ENCODE measurements at places on chromosomes 4 and X.

DNA sequence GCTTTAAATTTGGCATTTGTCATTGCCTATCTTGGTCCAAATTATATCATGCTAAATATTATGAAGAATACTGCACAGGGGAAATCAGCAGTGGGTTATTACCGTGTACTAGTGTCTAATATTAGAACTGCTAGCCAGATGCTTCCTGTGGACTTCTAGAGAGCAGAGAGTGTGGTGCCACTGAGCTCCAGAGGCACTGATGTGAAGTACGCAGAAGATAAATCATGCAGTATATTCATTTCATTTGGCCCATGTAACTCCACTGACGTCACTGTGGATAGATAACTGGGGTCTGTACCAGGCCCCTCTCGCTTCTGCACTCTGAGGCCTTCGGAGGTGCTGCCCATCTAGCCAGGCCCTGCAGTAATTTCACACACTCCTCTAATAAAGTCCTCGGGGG lies 80.0 kb downstream of the ALPK1 start:
- no peak for DNase-seq

DNA sequence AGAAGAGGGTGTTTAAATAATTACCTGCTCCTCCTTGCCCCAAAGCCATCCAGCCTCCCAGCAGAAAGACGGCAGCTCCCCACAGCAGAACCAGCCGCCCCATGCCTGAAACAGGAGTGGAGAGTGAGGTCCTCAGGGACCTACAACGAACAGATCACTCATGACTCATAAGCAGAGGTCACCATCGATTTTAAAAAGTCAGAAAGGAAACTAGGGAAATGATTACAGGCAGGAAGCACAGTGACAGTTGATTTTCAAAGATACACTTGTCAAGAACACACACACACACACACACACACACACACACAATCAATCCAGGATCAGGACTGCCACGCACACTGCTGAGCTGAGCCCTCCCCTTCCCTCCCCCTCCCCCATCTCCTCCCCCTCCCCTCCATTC lies at the start of gene CRLF2:
TSS of gene CRLF2 (minus strand) at position 118 of the 400 bp plus-strand sequence. CDS start at position 103, 15 bp downstream.
- DNase-seq: no peak

GRCh38 chrX:56788717-56789122 lies 59.7 kb downstream of the NBDY start:
- DNase-seq: peak; percentile 62

DNA sequence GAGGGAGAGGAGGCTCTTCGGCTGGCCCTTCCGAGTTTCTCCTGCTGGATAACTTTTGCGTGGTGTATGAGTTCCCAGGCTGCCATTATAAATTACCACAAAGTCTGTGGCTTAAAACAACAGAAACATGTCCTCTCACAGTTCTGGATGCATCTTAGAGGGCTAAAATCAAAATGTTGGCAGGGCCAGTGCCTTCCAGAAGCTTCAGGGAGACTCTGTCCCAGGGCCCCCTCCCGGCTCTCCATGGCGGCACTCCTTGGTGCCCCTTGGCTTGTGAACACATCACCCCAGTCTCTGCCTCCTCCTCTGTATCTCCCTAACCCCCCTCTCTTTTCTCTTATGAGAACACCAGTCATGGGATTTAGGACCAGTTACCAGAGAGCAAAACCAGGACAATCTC lies 23.3 kb upstream of the PPP2R2C start:
- no peak for DNase-seq

GRCh38 chrX:11193035-11193469 lies 81.9 kb downstream of the HCCS start:
- no peak for DNase-seq

DNA sequence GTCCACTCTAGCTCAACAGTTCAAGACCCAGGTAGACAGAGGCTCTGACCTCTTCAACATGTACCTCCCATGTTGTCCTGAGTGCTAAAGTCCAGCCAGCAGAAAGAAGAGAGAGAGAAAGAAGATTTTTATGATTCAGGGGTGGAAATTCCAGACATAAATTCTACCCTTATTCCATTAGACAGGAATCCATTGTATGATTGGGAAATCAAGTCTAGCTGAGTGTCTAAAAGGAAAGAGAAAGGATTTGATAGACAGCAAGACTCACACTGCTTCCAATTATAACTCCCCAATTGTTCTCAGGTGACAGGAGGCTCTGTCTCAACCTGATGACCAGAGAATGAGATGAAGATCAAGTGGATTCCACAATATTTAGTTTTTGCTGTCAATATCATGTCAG lies 27.9 kb upstream of the PGM2 start:
- no peak for DNase-seq

DNA sequence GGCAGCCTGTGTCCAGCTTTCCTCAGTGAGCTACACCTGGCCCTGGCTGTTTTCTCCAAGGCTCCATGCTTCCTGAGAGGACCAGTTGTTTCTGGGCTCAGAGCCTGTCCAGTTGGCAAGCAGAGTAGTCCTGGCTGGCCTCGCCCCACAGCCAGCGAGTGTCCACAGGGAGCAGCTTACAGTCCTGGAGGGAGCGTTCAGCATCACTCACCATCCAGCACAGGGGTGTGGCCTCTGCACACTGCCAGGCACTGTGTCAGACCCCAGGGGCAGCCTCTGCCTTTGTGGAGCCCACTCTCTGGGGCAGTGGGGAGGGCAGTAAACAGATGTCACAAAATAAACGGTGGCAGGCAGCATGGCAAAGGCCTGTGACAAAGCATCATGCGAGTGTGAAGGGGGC lies 23.9 kb downstream of the EVC start:
- no peak for DNase-seq

DNA sequence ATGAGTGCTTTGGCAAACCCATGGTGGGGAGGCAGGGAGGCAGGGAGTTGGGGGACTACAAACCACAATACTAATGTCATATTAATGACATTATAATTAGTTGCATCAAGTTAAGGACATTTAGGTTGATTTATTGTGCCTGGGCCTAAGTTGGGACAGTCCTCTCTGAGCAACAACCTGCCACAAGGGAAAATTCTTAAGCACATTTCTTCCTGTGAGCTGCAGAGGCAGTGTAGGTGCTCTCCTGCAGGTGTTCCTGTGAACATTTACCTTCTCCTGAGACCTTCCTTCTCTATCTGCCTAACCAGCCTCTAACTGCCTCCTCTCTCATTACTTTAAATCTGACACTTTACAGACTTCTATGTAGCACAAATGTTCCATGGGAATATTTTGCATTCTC lies 1830.0 kb upstream of the AGA start:
- DNase-seq: no peak

GRCh38 chrX:1246816-1247215 lies 21.8 kb upstream of the CSF2RA start:
- peak; percentile 24 for DNase-seq

GRCh38 chr4:152672206-152673092 lies 7.3 kb downstream of the TMEM154 start:
- DNase-seq: no peak

GRCh38 chr4:46124773-46125413 lies 1.0 kb upstream of the GABRG1 start:
- peak; percentile 5 for DNase-seq

- DNase-seq: no peak
Measured at GRCh38 chr4:71772592-71772991, 11.3 kb downstream of the GC start.

- DNase-seq: no peak
Measured at GRCh38 chr4:41331224-41331623, 74.5 kb downstream of the UCHL1 start.

- no peak for DNase-seq
Measured at GRCh38 chr4:88481537-88481936, 24.6 kb downstream of the HERC5 start.

- no peak for DNase-seq
Measured at GRCh38 chr4:15961781-15962510, 1.0 kb downstream of the FGFBP2 start.

- DNase-seq: no peak
Measured at GRCh38 chr4:80459918-80460473, 124.5 kb downstream of the CFAP299 start.

DNA sequence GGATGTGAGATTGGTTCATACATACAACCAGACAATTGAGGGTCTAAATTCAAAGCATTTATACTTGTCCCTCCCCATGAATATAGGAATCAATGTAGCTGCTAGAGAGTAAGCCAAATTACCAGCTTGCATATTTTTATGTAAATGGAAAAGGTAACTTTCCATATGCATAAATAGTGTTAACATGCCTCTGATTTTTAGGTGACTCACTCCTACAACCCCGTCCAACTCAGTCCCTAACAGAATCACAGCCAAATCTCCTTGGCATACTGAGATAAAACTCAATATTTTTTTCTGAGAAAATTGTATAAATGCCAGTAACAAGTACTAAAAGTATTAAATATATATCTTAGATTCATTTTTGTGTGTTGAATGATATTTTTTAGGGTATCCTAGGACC lies 67.2 kb downstream of the INPP4B start:
- DNase-seq: no peak

DNA sequence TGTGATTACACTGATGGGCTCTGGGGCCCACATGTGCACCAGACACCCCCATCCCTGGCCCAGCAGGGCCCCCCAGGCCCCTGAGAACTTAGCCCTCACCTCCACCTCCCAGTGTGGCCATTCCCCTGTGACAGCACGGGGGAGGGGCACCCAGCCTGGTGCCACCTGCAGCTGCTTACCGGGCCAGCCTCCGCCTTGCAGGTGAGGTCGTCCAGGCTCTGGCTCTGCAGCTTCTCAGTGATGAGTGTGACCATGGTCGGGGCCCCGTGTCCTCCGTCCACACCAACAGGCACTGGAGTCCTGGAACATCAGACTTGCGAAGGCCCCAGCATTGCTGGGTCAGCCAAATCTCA lies 15.6 kb downstream of the FAM53A start:
- DNase-seq: no peak

- no peak for DNase-seq
Measured at GRCh38 chrX:97763391-97763790, 879.7 kb downstream of the RPA4 start.

DNA sequence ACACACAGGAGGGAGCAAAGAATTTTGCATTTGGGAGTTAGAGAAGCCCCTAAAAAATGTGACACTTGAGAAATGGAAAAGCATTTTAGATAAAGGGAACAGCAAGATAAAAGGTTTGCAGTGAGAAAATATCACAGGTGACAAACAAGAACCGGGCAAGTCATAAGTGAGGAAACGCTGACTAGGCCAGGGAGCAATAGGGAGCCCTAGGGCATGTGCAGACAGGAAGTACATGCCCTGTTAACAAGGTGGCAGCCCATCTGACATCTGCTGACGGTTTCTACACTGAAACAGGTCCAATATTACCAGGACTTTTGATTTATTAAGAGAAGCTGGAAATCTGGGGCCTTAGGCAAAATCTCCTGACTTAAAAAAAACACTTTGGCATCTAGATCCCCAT lies 4.0 kb upstream of the IL13RA1 start:
- no peak for DNase-seq

- DNase-seq: peak; percentile 36
Measured at GRCh38 chr4:76957004-76957738, 7.6 kb downstream of the SEPTIN11 start.

GRCh38 chrX:107581923-107582322 lies 46.4 kb upstream of the PRPS1 start:
- DNase-seq: no peak

GRCh38 chr4:45293335-45293734 lies 567.0 kb upstream of the GNPDA2 start:
- DNase-seq: no peak

DNA sequence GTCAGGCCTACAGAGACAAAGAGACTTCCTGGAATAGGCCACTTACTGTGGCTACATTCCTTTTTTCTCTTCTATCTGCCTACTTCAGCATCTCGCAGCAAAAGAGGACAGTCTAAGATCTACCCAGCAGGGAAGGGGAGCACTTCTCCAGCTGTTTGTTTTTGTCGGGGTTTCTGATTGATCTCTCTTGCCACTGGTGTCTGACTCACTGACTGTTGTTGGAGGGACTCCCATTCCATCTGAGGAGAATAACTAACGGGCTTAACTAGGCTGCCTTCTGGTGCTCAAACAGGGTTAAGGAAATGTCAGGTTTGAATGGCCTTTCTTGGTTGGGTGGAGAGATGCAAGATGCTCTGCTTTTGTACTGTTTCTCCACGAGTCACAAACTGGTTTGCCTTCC lies 100.2 kb upstream of the TMEM164 start:
- no peak for DNase-seq

DNA sequence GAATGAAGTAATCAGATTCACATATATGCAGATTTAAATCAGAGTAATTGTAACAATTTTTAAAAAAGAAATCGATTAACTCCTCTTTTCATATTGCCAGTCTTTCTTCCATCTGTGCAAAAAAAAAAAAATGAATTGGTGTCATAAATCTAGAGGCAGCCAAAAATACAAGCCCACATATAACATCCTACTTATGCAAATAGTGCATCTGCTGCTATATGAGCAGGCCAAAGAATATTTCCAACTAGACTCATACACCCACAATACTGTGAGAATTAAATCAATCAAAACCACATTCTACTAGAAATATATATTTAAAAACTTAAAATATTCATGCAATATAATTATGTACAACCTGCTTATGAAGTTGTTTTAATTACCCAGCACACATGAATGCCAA lies 298.1 kb upstream of the TRAM1L1 start:
- DNase-seq: no peak

GRCh38 chr4:4969298-4969697 lies 50.0 kb downstream of the CYTL1 start:
- no peak for DNase-seq

DNA sequence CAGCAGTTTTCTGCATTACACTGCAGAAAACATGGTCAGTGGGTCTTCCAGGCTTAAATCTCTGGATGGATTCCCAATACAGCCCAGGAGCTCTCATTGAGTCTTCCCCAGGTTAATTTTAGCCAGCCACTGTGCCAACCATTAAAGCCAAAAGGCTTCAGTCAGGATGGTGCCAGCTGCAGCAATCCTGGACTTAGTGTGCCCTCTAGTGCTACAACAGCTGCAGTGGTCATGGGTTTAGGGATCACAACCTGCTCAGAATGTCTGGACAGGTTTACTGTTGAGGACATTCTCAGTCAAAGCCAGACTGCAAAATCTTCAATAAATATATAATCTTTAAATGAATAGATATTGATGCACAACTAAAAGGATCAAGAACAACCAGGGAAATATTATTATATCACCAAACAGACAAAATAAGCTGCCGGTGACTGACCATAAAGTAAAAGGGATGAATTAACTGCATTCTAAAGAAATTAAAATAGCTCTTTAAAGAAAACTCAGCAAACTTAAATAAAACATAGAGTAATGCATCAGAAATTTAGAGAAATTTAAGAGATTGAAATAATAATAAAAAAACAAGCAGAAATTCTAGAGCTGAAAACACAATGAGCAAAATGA lies 639.9 kb downstream of the SPOCK3 start:
- DNase-seq: peak; percentile 23
